ENCODE measurements at places on chromosomes 3 and 15. TPM values are rescaled to one million over a fixed set of nuclear protein-coding genes. Genes with fewer than 3 reads are reported as not detected.

GRCh38 chr3:147619921-147620560 lies 210.9 kb downstream of the ZIC1 start:
- no peak for DNase-seq
- H3K4me1 ChIP-seq, result no peaks in the 10 kb centered on the region

DNA sequence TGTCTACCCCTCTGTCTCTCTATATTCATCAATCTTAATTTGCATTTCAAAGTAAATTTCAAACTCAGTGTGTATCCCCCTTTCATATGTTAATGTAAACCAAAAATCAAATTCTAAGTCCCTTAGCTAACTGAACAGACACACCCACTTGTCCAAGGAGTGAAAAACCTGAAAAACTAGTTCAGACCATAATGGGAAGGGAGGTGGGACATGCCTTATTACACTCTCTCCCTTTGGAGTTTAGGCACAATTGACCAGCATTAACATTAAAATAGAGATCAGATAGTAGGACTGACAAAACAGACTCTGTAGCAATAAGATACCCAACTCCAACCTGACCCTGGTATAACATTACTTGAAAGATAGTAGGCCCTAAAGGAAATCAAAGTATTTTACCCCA lies 247.7 kb upstream of the GADL1 start:
- no peaks in the 10 kb centered on the region for H3K27me3 ChIP-seq
- no peak overlapping the region for H3K27ac ChIP-seq
- no peak overlapping the region for H3K4me3 ChIP-seq
- no peaks in the 10 kb centered on the region for H3K36me3 ChIP-seq

DNA sequence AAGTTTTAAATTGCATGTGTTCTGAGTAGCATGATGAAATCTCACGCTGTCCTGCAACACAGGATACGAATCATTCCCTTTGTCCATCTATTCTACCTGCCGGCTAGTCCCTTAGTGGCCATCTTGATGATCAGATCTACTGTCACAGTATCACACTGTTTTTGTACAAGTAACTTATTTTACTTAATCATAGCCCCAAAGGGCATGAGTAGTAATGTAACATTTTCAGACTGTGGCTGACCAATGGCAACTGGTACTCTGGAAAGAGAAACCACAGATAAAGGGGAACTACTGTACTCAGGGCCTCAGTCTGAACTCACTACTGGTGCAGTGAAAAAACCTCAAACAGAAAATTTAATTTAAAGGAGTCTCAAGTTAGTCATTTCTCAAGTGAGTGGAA lies 127.3 kb upstream of the MRPL3 start:
- DNase-seq, result no peak
- H3K4me1 ChIP-seq, result no peaks in the 10 kb centered on the region
- H3K36me3 ChIP-seq, result no peaks in the 10 kb centered on the region
- H3K27me3 ChIP-seq, result peaks cover 6% of the 10 kb centered on the region

GRCh38 chr3:168654700-168655099 lies 559.0 kb upstream of the GOLIM4 start:
- H3K4me1 ChIP-seq, result no peaks in the 10 kb centered on the region
- H3K27ac ChIP-seq, result no peak overlapping the region
- H3K4me3 ChIP-seq, result no peak overlapping the region

DNA sequence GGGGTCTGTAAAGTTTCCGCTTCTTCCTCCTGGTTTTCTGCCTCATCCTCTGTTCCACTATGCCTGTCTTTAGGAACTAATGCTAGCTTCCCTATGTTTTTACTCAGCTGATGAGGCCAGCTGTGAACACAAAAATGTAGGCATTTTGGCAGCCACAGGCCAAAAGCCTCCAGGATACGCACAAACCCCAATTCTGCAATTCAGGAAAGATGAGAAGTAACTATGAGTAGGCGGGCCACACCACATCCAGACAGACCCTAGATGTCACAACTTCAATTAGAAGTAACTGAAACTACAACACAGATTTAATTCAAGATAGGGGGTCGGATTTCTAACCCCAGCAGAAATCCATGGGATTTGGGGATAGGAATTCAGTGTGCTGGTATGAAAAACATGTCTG lies 11.9 kb downstream of the CA12 start:
- no peaks in the 10 kb centered on the region for H3K27me3 ChIP-seq
- no peak for DNase-seq
- no peaks in the 10 kb centered on the region for H3K36me3 ChIP-seq

GRCh38 chr15:98609144-98609852 lies 39.0 kb upstream of the IGF1R start:
- no peak for DNase-seq
- no peak overlapping the region for H3K27ac ChIP-seq
- no peak overlapping the region for H3K4me3 ChIP-seq
- H3K36me3 ChIP-seq, result peaks cover 2% of the 10 kb centered on the region
- H3K4me1 ChIP-seq, result peaks cover 17% of the 10 kb centered on the region

GP5 gene
- 1.3 TPM for total RNA-seq

Measured in activated CD4-positive, alpha-beta T cell treated with anti-CD3 and anti-CD28 coated beads, Interleukin-2, amount 10 ng/mL, durations not matched to agents 7 days and 5 days (primary cell).